ENCODE measurements at places on chromosomes 3 and 15.
A peak's percentile ranks its signal among the peaks of the same experiment; 100 is the strongest.

- DNase-seq = no peak
Measured at GRCh38 chr3:17793542-17794195, 51.2 kb upstream of the TBC1D5 start.

DNA sequence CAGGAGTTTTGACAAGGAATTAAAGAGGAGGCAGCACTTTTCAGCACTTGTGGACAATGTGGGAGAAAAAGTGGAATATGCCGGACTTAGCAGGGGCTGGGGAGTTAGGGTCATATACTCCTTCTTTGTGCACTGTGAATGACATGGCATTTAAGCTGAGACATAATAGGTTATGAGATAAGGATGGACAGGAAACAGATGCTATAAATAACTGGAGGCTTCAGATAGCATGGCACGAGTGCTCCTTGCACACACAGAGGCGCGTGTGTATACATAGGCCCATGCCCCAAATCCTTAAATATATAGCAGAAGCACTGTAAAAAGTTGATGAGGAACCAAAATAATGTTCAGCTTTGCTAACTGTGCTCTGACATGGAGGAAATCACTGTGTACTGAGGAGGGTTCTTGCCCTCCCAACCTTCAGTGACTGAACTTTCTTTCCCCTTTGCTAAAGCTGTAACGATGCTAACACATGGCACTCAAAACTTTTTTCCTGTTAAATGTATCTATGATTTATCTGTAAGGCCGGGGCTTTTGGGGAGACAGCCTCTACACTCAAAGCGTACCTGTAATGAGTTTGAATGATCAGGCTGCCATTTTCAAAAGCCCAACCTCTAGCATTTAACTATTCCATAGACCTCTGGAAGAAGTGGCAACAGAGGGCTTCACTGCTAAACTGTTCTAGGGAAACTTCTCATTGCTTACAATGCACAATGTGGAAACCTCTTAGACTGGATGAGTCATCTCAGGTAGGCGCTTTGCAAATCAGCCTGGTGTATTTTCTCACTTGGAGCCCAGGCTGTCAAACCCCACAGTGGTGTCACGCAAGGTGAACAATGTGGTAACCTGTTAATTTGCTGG is 784.6 kb downstream of the NR2F2 start:
- DNase-seq = no peak

- no peak for DNase-seq
Measured at GRCh38 chr3:132405609-132406299, 11.5 kb upstream of the DNAJC13 start.

DNA sequence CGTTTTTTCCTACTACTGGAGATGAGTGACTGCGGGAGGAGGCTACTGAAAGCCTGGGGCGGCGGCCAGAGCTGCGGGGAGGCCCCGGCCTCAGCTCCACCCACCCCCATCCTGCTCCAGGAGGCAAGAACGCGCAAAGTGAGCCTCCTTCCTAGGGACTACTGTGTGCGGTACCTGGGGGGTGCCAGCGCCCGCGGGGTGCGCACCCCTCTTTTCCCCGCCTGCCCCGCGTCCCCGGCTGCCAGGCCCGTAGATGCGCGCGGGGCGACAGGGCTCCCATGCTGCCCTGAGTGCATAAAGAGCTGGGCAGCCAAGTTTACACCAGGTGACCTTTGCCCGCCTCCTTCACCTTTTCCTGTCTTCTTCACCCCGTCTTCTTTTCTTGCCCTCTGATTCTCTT is 2.5 kb upstream of the USF3 start:
- DNase-seq = no peak

DNA sequence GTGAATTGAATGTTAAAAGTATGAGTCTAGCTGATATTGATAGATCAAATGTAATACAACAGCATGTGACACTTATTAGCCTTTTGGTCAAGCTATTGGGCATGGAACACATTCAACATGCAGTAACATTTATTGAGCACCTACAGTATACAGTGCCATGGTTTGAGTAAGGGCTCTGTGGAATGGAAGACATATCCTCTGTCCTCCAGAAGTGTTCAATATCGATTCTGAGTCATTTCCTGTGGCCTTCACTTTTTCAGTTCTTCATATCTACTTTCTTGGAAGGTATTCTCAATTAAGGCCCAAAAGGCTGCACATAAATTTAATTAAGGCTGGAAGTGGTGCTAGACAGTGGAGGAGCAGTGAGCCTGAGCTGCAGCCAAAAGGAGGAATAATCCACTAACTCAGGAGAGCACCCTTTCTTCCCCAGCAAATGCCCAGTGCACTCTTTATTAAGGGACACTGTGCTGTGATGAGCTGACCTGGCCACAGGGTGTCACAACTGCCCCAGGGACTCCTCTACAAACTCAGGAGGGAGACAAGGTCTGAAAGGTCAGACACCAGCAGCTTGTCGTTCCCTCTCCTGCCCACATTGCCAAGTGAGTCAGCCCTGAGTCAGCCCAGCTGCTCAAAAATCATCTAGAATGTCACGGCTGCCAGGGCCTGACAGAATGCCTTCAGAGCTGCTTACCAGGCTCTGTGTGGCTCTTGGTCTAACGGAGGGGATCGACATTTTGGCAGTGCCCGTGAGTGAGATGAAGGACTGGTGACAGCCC is 544.8 kb downstream of the AGBL1 start:
- peak; percentile 91 for DNase-seq

DNA sequence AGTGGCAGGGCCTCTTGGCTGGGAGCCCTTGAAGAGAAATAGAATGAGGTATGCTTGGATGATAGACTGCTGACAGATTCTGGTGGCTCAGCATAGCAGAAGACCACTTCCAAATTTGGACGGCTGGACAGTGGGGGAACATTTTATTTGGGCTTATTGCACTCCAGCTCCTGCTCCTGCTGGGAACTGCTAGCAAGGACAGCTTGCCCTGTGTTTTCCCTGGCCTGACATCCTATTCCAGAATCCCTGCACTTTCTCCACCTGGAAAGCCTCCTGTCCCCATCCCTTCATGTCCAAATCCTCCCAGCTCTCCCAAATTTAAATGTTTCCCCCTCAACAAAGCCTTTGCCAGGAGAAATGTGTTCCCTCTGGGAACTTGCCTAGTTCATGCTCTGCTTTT is 9.8 kb upstream of the COLQ start:
- no peak for DNase-seq

DNA sequence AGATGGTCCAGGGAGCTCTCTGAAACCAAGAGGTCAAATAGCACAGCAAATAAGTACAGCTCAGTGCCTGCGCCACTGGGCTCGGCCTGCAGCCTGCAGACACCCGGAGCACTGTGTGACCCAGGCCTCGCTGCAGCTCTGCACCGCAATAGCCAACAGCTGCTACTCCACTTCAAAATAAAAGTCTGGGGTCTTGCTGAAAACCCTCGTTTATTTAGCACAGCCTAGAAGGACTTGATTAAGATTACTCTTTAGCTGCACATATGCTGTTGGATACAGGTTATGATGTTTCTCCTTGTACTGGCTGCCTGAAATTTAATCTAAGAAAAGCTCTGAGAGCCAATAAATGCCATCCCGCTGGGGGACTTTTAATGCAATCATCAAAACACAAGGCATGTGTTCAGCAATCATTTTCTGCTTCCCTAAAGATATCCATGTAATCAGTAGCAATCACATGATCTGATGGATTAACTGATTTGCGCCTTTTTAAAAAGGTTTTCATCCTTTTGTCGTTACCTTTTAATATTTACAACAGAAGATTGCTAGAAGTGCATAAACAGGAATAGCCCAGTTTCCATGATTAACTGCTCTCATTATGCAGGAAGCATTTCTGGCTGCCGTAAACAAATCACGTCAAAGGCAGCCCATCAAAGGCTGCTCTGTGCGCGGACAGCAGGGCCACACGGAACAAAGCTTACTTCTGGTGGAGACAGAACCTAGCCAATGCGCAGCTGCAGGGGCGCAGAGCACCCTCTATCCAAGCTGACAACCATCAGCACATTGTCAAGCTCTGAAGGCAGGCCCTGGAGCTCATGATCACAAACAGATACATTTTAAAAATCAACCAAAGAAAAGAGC is 58.8 kb downstream of the CLASP2 start:
- DNase-seq = no peak

DNA sequence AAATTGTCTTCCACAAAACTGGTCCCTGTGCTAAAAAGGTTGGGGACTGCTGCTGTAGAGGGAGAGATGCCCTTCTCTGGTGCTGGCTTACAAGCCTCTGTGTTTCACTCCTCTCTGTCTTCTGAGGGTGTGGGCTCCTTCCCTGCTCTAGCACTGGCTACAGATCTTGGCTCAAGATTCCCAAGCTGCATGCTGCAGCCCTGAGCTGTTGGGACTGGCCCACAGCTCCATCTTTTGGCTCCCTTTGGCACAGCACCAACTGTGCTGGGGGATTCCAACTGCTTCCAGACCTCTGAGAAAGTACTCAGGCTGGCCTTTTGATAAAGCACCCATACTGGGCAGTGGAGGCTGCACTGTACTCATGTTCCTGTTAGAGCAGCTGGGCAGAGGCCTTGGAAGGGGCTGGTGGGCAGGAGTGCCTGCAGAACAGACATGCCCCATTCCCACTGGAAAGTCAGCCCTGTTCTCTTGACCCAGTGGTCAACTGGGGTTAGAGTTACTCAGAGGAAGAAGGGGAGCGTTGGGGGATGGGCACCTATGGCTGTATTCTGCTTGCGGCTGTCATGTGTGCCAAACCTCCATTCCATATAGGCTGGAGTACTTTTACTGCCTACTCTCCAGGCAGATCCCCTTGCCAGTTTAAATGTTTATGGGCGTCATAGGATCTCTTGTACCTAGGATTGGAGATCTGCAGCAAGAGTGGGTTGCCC is 55.7 kb downstream of the GALK2 start:
- no peak for DNase-seq

DNA sequence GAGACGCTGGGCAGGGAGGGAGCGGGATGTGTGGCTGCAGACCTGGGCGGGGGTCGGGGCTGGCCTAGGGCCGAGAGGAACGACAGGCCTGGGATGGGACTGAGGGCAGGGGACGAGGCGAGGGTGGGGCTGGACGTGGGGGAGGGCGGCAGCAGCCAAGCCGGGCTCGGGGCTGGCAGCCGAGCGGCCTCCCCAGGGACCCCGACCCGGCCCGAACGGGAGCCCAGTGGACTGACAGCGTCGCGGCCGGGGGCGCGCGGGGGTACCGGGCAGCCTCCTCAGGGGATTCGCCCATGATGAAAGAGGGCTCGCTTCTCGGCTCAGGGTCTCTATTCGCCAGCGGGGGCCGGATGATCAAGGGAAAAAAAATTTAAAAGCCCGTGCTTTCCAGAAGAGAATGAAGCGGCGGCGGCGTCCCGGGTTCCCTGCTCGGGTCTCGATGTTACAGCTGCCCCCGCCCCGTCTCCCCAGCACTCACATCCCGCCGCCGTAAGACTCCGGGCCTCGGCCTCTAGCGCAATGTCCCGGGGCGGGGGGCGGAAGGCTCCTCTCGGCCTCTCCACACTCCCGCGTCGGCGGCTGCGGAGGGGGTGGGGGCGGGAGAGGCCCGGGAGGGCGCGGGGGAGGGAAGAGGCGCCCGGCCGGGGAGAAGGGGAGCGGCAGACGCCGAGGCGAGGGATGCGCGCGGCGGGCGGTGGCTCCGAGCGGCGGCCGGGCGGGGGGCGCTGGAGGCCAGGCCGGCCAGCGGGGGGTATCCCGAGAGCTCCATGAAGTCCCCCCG is 4.3 kb downstream of the PTH1R start:
- DNase-seq = peak; percentile 67

DNA sequence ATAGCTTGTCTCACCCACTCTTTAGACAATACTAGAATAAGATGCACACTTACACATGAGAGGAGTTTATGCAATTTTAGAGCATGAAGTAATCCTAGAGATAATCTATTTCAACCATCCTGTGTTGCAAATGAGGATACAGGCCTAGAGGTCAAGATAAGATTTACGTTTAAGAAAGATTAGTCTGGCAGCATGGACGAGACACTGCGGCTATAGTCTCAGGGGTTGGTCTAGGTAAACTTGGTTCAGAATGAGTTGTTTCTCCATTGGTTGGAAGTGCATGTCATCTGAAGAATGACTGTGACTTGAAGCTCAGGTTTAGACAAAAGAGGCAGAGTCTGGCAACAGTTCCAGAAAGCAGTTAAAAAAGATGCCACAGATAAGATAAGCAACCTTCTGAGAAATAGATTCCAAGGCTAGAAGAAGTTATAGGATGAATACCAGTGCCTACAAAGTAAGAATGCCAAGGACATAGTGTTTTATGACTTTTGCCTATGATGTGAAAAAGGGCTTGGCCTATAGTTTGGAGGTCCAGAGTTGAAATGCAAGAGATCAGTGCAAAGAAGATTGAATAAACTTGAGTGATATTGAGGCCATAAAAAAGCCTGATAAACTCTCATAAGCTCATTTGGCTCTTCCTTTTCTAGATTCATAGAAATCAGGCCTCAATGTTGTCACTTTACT is 631.0 kb downstream of the SQOR start:
- no peak for DNase-seq

DNA sequence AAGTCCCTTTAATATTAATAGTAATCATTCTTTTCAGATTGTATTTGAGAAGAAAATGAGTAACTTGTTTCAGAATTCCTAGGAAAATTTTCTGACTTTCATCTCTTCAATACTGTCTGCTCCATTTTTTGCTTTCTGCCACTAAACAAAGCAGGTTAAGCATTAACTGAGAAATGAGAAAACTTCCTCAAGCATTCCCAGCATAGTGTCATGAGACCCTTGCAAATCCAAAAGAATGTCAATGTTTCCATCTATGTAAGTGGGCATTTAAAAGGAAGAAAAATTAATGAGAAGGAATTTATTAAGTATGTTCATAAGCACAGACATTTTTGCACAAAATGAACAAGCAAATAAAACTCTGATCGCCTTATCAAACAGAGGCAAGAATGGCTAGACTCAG is 148.0 kb upstream of the STRIT1 start:
- DNase-seq = no peak

- DNase-seq = no peak
Measured at GRCh38 chr15:92448370-92448769, 54.7 kb downstream of the ST8SIA2 start.

- no peak for DNase-seq
Measured at GRCh38 chr3:194939949-194940770, 254.5 kb downstream of the FAM43A start.

DNA sequence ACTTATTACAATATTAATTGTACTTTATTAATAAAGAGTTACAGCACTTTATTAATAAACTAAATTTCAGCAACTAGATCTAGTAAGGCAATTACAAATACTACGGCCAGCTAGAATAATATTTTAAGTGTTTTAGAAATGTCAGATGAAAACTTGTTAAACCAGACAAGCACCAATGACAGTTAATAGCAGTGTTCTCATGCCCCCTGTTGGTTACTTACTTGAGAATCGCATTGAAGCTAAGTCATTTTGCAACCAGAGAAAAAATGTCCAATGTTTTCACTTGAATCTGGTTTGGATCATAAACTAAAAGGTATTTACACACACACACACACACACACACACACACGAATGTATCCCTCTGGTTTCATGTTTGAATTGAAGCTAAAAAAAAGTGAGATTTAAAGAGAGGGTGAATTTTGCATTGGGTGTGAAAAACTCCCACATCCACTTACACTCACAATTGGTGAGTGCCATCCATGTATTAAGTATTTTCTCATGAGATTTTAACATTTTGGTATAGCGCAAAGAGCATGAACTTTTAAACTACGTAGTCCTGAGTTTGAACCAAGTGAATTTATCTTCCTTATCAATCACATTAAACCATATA is 347.7 kb downstream of the ZBBX start:
- no peak for DNase-seq

Data from activated effector memory CD4-positive, alpha-beta T cell treated with anti-CD3 and anti-CD28 coated beads, Interleukin-2, amount 50 U/mL, for 16 hours (primary cell).